ENCODE measurements at places on chromosomes 12 and 14.

DNA sequence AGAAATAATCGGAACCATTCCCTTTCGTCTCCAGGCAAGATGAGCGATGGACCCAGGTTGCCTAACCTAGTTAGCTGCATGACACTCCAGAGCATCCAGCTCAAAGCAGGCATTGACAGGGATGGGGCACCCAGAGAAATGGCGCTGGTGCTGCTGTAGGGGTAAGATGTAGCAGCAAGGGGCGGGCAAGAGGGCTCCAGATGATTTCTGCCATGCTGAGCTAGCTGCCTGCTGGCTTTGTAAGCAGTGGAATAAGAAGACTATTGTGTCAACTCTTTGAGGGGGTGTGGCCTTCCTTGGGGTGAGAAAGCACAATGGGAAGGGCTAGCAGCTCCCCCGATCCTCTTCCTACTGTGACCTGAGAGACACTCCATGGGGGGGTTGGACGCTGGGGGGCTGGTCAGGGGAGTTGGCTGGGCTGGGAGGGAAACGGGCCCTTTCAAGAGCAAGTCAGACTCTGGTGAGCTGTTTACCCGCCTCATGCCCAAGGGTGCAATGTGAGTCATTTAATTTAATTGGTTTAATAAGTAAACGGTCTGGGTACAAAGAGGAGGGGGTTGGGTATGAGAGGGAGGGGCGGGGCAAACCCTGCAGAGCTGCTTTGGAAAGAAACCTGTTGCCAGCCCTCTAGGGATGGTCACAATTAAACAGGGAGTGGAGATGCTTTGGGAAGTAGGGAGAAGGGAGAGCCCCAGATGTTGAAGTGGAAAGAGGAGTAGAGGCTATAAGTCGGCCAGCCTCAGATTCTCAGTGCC, 50.5 kb downstream of the B4GALNT3 start:
- peak; percentile 24 for DNase-seq

- peak; percentile 96 for DNase-seq
These were observed 16.7 kb upstream of the EID3 start for GRCh38 chr12:104286516-104287482.

- DNase-seq, result no peak
These were observed 65.9 kb downstream of the CACNA1C start for GRCh38 chr12:2118481-2119255.

DNA sequence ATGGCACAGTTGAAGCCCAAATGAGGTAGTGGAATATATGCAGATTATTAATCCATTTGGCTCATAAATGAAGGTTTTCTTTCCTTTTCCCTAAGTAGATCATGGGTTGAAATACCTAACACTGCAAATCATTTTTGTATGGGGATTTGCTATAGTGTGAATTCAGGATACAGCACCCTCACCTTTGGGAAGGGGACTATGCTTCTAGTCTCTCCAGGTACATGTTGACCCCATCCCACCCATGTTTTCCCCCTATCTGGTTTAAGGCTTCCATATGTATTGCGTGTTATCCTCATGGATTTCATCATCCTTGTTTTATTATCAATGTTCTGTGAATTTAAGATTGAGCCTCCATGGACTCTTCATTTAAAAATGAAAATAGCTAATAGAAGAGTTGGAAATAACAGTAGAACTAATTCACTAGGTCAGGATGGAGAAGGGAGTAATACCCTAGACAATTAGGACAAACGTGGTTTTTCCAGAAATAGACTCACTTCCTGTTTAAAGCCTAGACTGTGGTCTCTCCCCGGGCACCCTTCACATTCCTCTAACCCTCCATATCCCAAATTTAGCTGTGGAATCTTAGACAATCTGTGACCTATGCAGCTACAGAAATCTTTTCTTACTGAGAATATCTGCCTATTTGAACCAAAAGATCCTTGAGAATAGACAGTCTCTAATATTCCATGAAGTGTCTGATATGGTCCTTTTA, 56.5 kb downstream of the DAD1 start:
- DNase-seq, result no peak

All from NCI-H2227 treated with DMSO at 0.1 percent for 48 hours (cell line).